ENCODE measurements at places on chromosomes 6 and 20.

DNA sequence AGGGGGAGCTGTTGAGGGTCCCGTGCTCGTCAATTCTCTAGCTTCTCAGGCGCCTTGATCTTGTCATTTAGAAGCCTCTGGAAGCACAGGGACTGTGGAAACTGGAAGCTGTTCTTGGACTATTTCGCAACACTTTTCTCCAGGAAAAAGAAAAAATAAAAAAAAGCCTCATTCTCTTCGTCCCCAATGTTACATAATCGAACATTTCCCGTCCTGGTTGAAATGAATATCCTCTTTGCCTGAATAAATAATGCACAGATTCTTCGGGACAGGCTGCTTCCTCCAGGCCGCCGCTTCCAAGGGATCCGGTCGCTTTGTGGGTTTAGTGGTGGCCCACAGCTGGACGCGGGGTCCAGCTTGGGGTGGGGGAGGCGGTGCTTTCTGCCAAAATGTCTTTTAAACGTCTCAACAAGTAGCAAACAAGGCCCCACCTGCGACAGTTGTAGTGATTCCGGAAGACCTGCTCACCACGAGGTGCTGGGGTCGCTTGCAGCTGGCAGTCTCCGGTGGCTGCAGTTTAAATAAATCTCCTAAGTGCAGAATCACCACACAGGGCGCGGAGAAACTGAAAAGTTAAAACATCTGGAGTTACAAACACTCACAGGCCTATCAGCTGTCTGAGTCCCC, 125.9 kb upstream of the ESR1 start:
- DNase-seq: no peak

GRCh38 chr6:114569669-114570068, 226.8 kb upstream of the HS3ST5 start:
- DNase-seq: no peak

DNA sequence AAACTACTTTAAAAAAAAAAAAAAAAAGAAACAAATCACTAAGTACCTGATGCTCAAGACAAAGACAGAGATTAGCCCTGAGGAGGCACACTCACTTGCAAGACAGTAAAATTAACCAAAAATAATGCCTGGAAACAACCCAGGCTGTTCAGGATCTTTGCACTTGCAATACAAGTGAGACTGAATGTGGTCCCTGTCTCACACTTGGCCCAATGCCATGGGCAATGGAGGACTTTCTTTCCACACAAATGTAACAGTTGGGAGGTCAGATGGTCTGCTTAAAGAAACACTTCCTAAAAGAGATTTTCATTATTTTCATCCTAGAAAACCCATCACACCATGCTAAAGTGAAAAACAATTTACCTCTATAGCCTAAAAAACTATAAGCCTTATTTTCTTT, 16.2 kb downstream of the STAU1 start:
- no peak for DNase-seq

GRCh38 chr6:37500294-37500608, 558 bp upstream of the CCDC167 start:
- no peak for DNase-seq

DNA sequence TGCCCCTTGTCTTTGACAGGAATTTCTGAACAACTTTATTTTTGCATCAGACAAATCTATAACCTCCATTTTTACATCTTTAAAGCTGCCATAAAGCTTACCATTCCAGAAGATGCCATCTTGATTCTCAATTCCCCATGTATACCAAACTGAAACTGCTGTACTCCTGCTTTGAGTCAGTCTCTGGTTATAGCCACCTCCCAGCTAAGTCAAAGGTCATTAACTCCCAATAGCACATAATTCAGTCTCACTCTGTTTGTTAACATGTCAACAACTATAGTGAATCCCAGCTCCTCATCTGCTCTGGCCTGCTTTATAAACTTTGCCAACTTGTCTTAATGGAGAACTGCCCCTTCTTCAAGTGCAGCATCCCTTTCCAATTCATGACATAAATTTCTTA, 343.6 kb downstream of the FRK start:
- no peak for DNase-seq
